T-helper 9 cell (primary cell): ENCODE measurements at places on chromosomes 16 and 17.

- no peak for DNase-seq
Measured at GRCh38 chr16:70563636-70564035, 40.0 kb downstream of the SF3B3 start.

DNA sequence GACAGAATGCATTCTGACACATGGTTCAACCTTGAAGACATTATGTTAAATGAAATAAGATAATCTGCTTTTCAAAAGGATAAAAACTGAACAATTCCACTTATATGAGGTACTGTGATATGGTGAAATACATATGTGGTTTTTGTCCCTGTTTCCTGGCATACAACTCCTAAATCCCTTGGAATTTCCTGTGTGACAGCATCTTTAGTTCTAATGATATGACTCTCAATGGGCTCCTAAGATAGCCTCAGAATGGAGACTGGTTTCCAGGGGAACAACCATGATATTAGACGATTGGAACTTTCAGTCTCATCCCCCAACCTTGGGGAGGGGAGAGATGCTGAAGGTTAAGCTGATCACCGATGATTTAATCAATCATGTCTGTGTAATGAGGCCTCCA lies 37.7 kb upstream of the PHLPP2 start:
- no peak for DNase-seq

- no peak for DNase-seq
Measured at GRCh38 chr16:11245988-11246387, 10.0 kb downstream of the SOCS1 start.

DNA sequence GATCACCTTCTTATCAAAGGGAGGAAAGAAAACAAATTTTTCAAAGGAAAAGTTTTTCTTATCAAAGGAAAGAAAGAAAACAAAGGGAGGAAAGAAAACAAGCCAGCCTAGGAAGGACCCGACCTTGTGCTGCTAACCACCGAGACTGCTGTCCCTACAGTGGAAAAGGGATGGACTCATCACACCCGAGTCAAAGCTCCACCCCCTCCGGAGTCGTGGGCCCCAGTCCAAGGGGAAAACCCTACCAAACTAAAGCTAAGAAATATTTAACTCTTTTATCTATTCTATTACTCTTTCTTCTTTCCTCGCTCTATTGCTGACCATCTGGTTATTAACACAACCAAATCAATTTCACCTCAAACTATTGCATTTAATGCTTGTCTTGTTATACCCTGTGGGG lies 6.1 kb upstream of the ENDOV start:
- no peak for DNase-seq

DNA sequence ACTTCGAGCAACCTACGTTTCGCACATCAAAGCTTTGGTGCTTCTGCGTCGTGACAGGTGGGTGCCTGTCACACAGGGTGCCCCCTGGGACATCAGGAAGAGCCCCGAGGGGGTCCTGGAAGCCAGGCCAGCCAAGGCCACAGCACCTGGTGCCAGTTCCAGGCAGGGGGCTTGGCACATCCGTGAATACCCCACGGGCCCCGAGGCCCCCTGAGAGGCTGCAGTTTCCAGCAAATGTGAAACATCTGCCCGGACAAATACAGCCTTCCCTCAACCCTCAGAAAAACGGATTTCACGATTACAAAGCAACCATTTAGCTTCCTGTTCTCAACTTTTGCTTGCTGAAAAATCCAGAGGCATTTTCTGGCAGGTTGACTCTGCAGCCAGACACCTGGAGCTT lies 109.3 kb upstream of the METRNL start:
- DNase-seq: no peak

GRCh38 chr16:21646721-21647561 lies 5.5 kb downstream of the IGSF6 start:
- peak; percentile 44 for DNase-seq

DNA sequence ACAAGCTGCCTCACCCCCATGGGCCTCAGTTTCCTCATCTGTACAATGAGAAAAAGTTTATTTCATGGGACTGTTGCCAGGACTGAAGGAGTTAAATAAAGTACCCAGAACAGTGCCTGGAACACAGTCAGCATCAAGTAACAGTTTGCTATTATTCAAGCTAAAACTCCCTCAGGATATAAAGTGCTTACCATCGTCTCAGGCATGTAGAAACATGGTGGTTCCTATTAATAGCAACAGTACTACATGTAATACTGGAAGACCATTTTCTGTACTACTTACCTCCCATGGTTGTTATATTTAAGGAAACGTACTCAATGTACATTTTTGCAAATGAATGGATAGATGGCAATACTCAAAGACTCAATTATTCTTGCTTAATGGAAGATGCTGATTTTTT lies 93.4 kb downstream of the NCOR1 start:
- no peak for DNase-seq

DNA sequence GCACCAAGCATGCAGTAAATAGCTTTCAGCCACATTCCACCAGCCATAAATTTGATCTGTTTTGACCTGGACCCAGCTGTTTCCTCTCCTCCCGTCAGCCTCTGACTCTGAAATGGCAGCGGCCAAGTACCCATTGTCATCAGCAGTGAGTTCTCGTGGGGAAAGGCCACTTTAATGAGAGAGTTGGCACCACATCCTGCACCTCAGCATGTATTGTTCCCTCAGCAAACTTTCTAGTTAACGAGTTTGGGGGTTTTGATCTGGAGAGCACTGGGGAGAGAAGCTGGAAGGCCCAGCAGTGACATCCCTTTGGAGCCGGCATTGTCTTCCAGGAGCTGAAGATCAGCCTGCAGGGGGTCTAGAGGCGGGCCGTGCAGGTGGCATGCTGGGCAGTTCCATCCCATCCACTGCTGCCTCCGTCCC lies 84.9 kb downstream of the RPA1 start:
- DNase-seq: no peak

DNA sequence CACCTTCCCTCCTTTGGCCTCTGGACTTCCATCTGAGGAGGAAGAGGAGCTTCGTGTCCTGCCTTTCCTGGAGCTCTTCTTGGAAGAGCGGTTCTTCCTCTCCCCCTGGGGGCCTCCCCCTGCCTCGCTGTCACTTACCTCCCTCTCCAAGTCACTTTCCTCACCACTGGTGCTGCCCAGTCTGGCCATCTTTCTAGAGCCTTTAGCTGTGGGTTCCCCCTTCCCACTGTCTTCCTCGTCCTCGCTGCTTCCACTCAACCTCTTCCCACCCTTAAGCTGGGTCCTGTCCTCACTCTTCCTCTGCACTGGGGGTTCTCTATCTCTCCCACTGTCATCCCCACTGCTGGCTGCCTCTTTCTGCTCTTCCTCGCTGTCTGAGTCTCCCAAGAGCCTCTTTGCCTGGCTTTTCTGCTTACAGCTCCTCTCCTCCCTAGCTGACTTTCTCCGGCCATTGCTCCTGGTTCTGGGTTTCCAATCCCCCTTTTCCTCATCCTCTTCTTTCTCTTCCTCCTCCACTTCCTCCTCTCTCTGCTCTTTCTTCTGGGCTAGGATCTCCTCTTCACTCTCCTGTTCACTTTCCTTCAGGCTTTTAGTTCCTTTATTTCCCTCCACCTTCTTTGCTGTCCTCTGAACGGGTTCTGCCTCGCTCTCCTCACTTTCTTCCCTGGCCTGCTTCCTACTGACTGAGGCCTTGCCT lies 1.4 kb downstream of the HIRIP3 start:
- no peak for DNase-seq

- no peak for DNase-seq
Measured at GRCh38 chr17:57257895-57258851, 1.9 kb downstream of the MSI2 start.

- no peak for DNase-seq
Measured at GRCh38 chr16:28823291-28823872, 583 bp downstream of the ATXN2L start.
